Left lobe of liver (tissue), 2 donors: ENCODE measurements at places on chromosomes 11 and 22.

DNA sequence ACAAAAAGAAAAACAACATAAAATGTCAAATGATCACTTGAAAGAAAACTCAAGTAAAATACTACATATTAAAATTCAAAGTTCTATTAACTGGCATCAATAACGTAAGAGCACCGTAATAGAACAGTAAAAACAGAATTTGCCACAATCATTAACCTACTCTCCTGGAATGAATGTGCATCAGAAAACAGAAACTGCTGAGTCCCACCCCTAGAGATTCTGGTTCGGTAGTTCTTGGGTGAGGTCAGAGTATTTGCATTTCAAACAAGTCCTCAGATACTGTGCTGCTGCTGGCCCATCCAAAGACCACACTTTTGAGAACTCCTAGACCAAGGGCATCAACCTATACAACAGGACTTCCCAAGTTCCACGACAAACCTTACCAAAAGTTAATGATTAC is 23.5 kb downstream of the PITPNB start:
- no peak for DNase-seq

DNA sequence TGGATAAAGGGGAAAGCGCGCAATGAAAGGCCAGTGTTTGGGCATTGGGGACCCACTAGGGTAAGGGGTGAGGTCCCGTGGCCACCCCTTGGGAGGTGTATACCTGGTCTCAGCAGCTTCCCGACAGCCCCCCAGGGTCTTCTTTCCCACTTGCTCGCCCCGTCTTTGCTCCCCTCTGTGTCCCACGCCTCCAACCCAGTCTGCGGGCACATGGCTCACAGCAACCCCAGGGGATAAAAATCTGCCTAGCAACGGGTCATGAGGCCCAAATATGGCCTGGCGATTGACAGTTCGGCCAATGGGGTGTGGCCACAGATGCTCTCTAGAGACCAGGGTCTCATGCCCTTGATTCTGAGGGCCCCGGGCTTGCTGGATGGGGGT is 41.6 kb downstream of the AHNAK start:
- no peak for DNase-seq

DNA sequence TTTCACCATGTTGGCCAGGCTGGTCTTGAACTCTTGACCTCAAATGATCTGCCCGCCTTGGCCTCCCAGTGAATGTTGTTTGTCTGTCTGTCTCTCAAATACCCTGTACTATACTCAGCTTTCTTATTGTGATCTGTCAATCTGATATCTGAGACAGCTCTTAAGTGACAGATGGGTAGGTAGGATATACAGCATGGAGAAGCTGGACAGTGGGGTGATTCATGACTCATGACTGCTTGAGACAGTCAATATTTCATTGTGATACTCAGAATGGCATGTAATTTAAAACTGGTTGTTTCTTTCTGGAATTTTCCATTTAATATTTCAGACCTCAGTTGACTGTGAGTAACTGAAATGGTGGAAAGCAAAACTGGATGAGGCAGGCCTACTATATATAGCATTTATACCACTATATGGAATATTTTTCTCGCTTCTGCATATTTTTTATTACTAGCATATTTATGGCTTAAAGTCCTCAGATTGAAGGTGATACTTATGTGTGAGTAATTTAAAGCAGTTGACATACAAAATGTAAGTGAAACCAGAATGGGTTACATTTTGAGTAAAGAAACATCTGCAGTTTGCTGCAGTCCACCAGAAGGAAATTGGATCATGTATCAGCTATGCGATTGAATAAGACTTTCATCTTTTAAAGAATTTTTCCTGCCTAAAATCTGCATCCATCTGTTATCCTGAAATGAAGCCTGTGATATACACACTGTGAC is 22.3 kb downstream of the ARHGAP42 start:
- DNase-seq, result no peak

GRCh38 chr11:33691066-33691864 is 9.4 kb downstream of the C11orf91 start:
- DNase-seq, result no peak

GRCh38 chr11:7645206-7645605 is 28.1 kb downstream of the CYB5R2 start:
- DNase-seq, result no peak

DNA sequence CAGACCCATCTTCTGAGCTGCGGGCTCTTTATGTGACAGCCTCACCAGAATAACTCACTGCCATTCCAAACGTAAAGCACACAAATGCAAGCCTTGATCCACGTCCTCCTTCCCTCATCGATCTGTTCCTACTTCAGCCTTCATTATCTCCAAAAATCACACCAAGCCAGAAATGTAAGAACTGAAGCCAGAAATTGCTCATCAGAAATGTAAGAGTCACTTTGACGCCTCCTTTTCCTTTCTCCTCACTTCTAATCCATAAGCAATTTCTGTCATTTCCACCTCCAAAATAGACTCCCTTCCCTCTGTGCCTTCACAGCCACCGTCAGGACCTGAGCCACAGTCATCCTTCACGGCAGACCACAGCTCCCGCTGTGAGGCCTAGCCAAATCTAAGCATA is 387.3 kb upstream of the B3GAT1 start:
- no peak for DNase-seq

- DNase-seq, result no peak
Observed at GRCh38 chr11:21561581-21561980, 631.3 kb upstream of the ANO5 start.

GRCh38 chr11:47913529-47914244 is 65.5 kb upstream of the NUP160 start:
- DNase-seq, result no peak

GRCh38 chr11:4044976-4045646 is 49.5 kb upstream of the RRM1 start:
- DNase-seq, result no peak

- no peak for DNase-seq
Observed at GRCh38 chr11:6746626-6747025, 25.1 kb downstream of the OR2AG2 start.

GRCh38 chr11:111450480-111451320 is 61.5 kb downstream of the BTG4 start:
- no peak for DNase-seq

DNA sequence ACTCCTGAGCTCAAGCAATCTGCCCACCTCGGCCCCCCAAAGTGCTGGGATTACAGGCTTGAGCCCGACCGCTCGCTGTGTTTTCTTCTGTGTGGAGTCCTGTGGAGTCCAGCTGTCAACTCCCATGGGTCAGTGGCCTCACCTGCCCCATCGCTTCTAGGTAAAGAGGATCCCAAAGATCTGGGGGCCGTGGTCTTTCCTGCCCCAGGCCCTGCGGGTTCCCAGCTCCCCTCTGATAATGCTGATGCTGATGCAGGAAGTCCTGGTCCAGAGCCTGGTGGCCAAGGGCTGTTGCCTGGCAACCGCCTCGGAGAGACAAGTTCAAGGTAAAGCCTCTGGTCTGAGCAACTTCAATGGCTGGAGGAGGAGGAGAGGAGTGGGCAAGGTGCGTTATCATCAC is 9.6 kb downstream of the SSTR3 start:
- DNase-seq, result no peak

DNA sequence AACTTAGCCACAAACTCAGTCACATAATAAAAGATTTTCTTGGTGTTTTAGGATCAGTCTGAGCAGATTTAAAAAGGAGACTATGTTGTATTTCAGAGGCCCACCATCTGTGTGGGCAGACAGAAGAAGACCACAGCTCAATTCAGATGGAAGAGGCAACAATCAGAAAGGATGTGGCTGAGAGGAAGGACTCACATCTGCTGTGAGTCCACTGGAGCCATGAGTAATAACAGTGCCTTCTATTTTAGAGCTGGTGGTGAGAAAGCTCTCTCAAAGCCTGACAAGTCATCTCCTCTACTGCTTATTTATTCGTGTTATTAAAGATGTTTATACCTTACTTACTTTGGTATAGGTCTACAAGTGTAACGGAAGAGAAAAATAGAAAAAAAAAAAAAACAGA is 357.2 kb downstream of the OPCML start:
- DNase-seq, result no peak

GRCh38 chr11:95412074-95412473 is 181.1 kb upstream of the SESN3 start:
- DNase-seq, result no peak

DNA sequence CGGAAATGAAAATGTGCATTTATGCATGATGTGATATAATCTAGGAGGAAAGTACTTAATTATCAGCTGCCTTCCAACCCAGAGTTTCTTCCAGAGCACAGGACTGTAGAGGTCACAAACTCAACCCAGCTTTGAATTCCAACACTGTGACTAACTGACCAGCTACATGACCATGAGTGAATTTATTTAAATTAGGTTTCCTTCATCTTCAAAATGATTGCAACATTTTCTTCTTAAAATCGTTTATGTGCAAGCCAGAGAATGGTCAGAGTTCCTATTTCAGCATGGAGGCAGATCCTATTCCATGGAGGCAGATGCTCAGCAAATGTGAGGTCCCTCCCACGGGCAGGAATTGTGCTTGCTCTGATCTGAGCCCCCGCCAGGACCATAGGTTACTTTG is 42.4 kb downstream of the OSBP start:
- no peak for DNase-seq

DNA sequence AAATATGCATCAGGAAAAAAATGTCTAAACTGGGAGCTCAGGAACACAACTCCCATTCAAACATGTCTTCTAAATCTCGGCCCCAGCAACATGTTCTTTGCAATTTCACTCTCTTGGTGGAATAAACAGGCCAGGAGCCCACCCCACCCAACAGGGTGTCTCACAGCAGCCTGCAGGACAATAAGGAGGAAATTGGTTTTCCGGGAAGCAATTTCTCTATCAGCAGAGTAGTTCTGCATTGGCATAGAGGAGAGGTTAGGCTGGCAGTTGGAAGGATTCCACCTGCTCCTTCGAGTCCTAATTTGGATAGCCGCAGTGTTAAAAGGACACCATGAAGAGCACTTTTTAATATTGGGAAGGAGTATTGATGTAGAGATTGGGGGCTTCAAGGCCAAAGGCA is 55.9 kb upstream of the BARX2 start:
- DNase-seq, result no peak

GRCh38 chr22:44658311-44658953 is 43.6 kb upstream of the PRR5 start:
- DNase-seq, result no peak

DNA sequence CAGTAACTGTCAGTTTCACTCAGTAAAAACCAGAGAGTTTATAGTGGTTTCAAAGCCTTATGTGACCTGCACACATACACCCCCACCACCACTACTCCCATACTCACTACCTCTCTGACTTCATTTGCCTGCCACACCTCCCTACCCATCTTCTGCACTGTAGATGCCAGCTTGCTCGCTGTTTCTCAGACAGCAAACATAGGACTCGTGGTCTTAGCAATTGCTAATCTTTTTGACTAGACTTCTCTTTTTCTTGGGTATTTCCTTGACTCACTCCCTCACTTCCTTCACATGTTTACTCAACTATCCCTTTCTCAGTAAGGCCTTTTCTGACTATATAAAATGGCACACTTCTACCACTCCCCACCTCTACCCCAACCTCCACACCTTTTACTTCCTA is 27.8 kb downstream of the CEP295 start:
- no peak for DNase-seq

GRCh38 chr11:36056160-36056751 is 112.4 kb downstream of the LDLRAD3 start:
- no peak for DNase-seq

DNA sequence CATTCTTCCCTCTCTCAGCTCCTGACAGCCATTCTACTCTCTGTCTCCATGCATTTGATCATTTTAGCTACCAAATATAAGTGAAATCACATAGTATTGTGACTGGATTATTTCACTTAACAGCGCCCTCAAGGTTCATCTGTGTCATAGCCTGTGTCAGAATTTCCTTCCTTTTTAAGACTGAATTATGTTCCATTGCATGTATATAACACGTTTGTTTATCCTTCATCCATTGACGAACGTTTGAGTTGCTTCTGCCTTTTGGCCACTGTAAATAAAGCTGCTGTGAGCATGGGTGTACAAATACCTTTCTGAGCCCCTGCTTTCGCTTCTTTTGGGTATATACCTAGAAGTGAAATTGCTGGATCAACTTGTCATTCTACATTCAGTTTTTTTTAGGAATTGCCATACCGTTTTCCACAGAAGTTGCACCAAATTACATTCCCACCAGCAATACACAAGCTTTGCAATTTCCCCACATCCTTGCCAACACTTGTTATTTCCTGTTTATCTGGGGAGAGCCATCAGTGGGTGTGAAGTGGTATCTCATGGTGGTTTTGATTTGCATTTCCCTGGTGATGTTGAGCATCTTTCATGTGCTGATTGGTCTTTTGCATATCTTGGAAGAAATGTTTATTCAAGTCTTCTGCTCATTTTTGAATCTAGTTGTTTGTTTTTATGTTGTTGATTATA is 17.5 kb downstream of the GLB1L2 start:
- DNase-seq, result no peak

GRCh38 chr11:95429376-95429907 is 198.4 kb upstream of the SESN3 start:
- DNase-seq, result no peak

GRCh38 chr11:119573858-119574257 is 150.9 kb upstream of the THY1 start:
- no peak for DNase-seq

DNA sequence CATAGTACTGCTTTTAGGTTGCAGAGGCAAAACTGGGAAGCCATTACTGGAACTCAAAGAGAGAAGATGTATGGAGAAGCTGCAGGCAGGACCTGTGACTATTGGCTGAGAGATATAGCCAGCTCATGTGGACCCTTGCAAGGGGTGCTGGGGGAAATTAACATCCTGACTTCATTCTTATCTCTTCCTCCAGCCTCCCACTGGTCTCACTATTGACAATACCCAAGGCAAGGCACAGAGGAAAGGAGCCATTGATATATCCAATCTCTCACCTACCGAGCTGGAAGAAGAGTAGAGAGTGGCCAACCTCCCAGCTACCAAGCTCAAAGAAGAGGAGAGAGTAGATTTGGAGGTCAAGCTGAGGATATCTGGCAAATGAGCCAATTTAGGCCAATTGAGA is 36.8 kb upstream of the ZBED5 start:
- DNase-seq, result no peak

DNA sequence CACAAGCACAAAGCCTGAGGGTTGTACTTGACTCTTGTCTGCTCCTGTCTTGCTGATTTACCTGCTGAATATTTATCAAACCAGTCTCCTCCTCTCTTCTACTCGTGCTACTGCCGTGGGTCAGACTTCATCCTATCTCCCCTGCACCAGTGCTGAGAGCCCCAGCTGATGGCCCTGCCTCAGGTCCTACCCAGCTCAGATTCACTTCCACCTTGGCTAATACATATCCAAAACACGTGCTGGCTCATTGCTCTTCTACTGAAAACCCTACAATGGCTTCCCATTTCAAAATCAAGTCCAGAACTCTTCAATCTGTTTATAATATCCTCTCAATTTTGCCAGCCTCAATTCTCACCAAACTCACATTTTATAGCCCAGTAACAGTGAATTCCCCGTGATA is 48.3 kb downstream of the RAB30 start:
- DNase-seq, result no peak
